ENCODE measurements at places on chromosomes 11 and 22.

DNA sequence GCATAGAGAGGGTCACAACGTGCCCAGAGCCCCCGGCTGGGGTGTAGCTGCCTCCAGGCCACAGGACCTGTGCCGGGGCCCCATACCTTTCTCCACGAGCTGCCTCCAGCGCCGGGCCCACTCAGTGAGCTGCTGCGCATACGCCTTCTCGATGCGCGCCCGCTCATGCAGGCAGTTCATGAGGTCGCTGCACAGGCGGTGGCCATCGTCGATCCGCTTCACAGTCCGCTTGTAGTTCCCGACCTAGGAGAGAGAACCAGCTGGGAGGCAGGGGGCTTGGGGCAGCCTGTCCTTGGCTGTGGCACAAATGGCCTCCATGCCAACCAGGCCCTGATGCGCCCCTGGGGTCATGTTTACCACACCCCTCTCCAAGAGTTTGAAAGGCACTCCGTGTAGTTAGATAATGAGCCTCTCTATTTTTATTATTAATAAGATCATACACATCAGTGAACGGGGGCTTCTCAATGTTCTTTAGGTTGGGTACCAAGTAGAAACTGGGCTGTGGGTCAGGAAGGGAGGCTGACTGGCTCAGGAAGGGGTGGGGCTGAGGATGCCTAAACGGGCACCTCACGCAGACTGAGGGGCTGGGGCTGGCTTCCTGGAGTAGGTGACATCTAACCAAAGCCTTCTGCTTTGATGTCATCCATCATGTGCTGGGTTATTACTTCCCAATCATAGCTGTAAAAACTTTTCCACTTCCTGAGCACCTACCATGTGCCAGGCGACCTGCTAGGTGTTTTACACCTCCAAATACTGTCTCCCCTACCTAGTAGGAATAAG lies 36.5 kb upstream of the ARFGAP3 start:
- DNase-seq, result no peak

- no peak for DNase-seq
Observed at GRCh38 chr11:110295086-110295485, 1.3 kb downstream of the RDX start.

GRCh38 chr11:72331761-72332160 lies 87.8 kb upstream of the PHOX2A start:
- DNase-seq, result no peak

DNA sequence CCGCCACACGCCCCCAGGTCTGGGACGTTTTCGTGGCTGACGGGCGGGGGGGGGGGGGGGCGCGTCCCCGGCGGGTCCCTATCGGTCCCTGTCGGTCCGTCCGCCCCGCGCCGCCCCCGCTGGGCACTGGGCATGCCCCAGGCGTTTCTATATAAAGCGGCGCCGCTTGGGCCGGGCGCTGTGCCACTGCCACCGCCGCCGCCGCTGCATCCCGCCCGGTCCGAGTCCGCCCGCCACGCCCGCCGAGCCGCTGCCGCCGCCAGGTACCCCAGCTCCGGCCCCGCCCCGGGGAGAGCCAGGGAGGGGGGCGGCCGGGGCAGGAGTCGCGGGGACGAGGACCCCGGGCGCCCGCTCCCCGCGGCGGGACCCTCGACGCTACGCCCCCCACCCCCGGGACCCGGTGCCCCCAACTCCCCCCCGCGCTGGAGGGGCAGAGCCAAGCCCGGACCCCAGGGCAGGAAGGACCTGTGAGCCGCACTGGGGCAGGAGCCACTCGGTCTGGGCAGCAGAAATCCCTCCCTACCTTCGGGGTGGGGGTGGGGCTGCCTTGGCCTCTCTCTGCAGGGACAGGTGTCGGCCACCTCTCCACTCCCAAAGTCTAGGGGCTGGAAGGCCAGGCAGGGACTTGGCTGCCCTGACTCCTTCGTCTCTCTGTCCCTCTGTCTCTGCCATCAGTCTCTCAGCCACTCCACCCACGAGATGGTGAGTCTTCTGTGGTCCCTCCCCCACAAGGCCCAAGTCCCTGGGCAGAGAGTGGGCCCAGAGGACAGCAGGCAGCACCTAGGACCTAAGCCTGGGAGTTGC lies at the start of gene CARNS1:
Gene CARNS1, plus strand, starts transcription at position 178 of the 804 bp plus-strand sequence. Its CDS starts 522 bp downstream, at position 700.
- no peak for DNase-seq

DNA sequence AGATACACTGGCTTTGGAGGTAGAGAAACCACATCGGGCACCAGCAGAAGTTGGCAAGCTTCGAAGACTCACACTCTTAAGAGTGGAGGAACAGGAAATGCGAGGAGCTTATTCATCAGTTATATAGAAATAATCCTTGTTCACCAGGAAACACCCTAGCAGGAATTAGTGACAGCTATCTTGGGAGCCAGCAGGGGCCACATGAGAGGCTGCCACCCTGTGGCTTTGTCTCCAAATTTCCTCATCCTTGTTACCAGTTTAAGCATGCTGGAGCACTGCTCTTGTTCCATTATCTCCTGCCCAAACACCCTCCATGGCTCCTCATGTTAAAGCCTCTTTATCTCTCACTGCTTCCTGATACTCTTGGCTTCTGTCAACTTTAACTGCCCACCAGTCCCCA lies 131.0 kb downstream of the PLEKHA7 start:
- DNase-seq, result no peak

DNA sequence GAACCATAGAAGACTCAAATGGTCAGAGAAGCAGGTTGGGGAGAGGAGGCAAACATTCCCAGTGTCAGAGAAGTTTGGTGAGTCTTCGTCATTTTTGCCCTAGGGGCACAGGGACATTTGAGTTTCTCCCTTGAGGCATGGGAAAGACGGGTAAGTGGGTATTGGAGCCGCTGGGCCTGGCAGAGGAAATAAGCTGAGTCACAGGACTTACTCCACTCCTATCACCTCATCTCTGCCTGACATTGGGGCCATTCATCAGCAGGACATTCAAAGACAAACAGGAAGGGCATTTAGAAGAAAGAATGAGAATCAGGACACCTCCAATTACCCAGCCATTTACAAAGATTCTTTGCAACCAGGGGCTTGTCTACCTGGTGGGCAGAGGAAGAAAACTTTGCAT lies 100.7 kb upstream of the SEZ6L start:
- no peak for DNase-seq

GRCh38 chr11:80129396-80129795 lies 688.6 kb upstream of the TENM4 start:
- no peak for DNase-seq

GRCh38 chr11:131303611-131304119 lies 66.8 kb upstream of the NTM start:
- no peak for DNase-seq

DNA sequence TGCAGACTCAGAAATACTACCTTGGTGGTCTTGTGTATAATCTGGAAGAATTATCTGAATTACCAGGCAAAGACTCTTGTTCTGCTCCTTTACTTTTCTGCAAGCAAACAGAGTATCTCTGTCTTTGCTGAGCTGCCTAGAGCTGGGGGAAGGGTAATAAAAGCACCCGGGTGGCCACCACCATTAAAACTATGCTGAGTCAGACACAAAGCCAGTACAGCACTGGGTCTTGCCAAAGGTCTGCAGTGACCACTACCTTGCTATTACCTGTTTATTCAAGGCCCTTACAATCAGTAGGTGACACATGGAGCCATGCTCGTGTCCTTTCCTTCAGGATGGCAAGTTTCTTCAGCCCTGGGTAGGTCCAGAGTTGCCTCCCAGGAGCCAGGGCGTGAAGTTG lies 420.6 kb upstream of the CNTN5 start:
- DNase-seq, result no peak

DNA sequence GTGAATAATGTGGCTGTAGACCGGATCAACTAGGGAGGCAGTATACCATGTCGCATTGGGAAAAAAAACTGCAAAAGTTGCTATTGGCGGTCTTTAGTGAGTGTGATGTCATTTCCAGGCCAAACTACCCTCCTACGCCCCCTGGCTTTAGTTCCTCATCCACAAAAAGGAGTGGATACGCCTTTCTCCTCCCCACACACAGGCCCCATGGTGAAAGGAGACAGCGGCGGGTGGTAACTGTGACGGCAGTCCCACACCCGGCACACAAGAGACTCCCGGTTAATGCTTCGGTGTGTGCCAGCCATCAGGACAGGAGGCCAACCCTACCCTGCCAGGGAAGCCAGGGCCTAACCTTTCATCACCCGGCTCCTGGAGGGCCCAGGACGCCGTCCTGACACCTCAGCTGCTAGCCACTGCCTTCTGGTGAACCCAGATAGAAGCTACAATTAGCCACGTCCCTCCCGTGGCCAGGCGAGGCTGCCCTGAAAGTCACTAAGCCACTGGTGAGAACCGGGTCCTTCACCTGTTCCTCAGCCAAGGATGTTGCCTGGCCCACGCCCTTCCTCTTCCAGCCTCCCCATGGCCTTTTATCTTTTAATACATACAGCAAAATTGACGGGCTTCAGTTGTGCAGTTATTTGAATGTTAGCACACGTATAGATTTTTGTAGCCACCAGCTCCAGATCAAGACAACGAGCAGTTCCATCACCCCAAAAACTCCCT lies 10.8 kb downstream of the TP53I11 start:
- DNase-seq, result no peak

- DNase-seq, result no peak
Observed at GRCh38 chr11:5204787-5205186, 4.3 kb upstream of the OR51V1 start.

DNA sequence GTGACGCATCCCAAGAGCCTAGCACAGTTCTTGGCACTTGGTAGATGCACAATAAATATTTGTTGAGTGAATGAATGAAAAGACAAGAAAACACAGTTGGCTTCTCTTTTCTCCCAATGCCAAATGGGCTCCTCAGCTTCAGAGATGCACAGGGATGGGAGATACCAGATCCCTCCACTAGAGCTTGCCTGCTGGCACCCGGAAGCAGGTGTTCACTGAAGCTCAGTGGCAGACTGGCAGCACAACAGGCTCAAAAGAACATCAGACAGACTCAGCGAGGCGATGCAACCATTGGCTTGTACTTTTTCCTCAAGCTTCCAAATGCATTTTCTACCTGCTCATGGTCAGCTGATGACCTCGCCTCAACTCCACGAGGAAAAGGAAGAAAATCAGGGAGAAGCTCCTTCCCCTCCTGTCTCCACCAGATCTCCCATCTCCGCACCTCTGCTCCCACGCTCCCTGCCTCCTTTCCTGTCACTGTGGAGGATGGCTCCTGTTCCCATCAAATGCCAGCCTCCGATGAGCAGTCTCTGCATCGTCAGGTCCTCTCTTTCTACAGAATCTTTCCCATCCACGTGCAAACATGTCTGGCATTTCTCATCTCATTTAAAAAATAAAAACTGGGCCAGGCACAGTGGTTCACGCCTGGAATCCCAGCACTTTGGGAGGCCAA lies 5.8 kb downstream of the RAPSN start:
- no peak for DNase-seq

GRCh38 chr11:86021377-86021776 lies 47.5 kb downstream of the PICALM start:
- no peak for DNase-seq

- DNase-seq, result peak; percentile 78
Observed at GRCh38 chr22:22959147-22959827, 71.7 kb downstream of the IGLL5 start.

DNA sequence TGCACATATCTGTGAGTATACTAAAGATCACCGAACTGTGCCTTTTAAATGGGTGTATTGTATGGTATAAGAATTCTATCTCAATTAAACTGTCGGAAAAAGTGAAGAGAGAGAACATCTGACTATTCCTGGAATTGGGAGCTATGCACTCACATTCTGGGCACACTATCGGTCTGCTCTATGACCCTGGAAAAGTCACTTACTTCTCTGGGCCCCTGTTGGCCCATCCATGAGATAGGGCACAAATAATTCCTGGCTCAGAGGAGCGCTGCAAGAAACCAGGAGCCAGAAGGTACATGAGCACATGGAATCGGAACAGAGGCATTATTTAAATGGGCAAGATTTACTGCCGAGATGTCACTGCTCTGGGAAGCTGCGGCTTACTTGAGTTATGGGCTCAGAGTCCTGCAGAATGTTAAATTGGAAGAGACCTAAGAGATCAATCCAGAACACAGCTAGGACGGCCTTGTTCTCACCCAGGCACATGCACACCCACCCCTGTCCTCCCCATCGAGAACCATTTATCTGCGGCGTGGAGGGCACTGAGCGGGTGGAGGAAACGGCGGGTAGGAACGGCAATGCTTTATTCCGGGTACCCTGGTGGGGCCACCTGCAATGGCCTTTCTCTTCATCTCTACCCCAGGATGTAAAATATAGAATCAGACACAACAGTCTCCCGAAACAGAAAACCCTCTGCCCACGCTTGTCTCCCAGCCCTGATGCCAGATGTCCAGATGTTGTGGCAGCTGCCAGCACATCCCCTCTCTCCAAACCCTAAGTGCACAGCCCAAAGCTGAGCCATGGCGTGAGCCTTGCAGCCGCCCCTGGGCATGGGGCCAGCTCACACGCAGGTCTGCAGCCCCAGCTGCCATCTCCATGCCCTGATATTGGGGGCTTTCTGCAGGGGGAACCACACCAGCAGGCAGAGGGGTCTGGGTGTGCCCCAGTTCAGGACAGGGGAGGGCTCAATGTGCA lies 142.4 kb downstream of the DSCAML1 start:
- no peak for DNase-seq

GRCh38 chr11:117426297-117426685 lies 98.6 kb downstream of the CEP164 start:
- peak; percentile 61 for DNase-seq

DNA sequence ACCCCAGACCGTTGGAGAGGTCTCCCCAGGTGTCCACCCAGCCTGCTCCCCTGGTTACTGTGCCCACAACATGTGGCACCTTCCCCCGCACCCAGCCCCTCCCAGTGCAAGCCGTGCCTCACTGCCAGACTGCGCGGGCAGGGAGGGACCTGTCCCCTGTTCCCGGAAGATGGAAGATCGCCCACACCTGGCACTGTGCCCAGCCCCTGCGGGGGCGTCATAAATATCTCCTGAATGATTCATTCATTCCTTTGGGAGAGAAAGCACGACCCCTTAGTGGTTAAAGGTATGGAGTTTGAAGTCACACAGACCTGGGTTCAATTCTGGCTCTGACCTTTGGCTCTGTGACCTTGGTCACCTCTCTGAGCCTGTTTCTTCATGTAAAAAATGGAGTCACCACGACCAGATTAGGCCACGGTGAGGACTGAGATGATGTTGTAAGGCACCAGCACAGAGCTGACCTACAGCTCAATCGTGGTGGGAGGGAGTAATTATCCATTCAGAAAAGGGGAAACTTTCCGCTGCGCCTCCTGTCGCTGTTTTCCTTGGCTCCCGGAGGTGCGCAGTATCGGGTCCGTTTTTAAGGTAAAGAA lies 497 bp upstream of the SYT12 start:
- DNase-seq, result no peak

GRCh38 chr11:65712633-65713076 lies 603 bp downstream of the KAT5 start:
- DNase-seq, result no peak

DNA sequence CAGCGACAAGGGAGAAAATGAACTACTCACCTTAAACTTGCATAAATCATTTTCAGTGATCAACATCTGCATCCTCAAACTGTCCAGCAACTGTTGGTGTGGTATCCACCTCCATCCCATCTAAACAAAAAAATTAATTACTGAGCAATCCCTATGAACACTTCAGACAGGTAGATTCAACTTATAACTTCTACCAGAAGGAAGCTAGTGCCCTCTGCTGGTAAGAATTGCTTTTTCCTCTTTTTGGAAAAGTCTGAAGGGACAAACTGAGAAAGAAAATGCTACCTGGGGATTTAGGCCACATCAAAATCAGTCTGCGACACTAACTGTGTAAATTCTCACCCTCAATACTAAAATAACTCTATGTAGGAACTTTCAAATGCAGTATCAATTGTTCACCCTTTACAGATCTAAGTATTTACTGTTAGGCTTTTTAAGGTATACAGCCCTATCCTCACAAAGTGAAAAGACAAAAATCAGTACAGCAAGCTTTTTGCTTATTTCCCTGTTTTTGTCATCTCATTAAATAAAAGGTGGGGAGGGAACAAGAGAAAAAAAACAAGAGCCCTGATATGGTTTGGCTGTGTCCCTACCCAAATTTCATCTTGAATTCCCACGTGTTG lies 17.9 kb downstream of the CLNS1A start:
- peak; percentile 34 for DNase-seq
